ENCODE measurements at places on chromosomes 3 and 15. TPM values are rescaled to one million over a fixed set of nuclear protein-coding genes. Genes with fewer than 3 reads are reported as not detected.

The SNTN gene
- not detected for total RNA-seq

The HIGD2B gene
- not detected for total RNA-seq

- DNase-seq: no peak
Measured at GRCh38 chr3:64022451-64023186, 675 bp downstream of the PSMD6 start.

DNA sequence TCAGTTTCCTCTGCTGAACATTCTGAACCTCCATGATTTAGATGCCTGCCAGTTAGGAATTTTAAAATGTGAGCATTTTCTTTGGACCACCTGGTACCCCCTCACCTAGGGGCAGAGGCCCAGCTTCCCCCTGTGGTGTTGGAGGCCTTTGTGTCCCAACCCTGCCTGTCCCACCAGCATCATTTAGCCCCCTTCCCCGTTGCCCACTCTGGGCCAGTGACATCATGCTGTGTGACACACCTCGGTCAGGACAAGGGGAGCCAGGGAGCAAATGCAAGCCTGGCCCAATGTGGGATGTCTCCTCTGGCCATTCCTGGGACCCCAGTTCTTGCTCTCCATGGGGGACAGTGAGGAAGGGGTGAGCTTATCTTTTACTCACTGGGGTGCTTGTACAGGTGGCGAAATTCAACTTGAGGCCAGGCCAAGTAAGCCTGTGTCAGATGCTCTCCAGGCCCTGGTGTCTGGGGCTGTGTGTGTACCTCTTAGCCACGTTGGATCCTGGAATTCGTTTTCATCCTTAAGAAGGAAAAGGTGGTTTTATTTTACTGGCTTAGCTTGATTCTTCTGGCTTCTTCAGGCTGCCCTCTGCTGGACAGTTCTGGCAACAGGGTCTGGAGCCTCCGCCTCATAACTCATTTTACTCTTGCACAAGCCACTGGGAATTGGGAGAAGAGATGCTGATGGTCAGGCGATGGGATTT, 49.7 kb upstream of the MYZAP start:
- peak; percentile 87 for DNase-seq

- DNase-seq: peak; percentile 73
Measured at GRCh38 chr3:185502987-185503386, 4.2 kb upstream of the TMEM41A start.

- DNase-seq: no peak
Measured at GRCh38 chr3:51340989-51341636, 44.0 kb upstream of the MANF start.

DNA sequence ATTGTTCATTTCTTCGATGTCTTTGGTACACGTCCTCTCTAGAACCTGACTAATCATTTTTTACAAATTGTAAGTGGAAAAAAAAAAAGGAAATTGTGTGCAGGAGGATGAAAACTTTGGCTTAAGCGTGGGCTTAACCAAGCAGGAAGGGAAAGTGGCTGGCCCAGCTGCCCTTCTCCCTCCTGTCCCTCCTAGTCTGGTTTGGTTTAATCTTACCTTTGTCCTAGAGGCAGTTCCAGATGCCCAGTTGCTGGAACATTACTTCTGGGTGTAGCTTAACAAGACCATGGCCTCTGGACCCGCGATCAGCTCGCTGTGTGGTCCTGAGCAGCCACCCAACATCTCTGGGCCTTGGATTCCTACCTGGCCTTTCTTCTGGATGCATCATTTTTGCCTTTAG, 15.4 kb downstream of the PAQR5 start:
- DNase-seq: no peak

- no peak for DNase-seq
Measured at GRCh38 chr3:123396171-123397049, 52.5 kb downstream of the ADCY5 start.

DNA sequence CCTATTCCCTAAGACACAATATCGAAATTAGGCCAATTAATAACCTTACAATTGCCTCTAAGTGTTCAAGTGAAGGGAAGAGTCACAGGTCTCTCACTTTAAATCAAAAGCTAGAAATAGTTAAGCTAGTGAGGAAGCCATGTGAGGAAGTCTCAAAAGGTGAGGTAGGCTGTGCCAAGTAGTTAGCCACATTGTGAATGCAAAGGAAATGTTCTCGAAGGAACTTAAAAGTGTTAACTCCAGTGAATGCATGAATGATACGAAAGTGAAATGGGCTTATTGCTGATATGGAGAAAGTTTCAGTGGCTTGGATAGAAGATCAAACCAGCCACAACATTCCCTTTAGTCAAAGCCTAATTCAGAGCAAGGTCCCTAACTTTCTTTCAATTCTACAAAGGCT, 59.1 kb downstream of the KLF13 start:
- no peak for DNase-seq
